ENCODE measurements at places on chromosomes 3 and 15.

- no peak for DNase-seq
These were observed 103.5 kb upstream of the SLC7A14 start for GRCh38 chr3:170689296-170689829.

GRCh38 chr15:75646944-75647364 lies 758 bp upstream of the SNX33 start:
- peak; percentile 24 for DNase-seq

GRCh38 chr15:73865904-73866303 lies 7.5 kb upstream of the TBC1D21 start:
- no peak for DNase-seq

DNA sequence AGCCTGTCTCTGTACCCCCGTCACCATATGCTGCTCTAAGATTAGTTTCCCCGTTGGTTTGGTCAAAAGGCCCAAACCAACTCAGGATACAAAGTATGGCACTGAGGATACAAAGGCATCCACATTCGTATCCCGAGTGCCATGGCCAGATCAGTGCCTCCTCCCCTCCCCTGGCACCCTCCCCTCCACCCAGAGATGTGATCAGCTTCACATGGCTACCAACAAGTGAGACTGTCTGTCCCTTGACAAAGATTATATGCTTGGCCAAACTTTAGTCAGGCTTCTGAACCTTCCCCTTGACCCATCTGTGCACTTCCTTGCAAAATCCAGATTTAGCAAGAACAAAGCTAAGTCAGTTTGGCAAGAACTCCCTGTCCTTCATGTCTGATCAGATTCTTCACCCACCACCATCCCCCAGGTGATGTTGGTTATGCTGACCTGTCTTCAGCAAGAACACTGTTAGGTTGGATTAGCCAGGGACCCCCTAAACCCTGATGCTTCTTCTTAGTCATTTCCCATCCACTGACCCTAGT lies 61.7 kb downstream of the KLF15 start:
- DNase-seq: no peak

DNA sequence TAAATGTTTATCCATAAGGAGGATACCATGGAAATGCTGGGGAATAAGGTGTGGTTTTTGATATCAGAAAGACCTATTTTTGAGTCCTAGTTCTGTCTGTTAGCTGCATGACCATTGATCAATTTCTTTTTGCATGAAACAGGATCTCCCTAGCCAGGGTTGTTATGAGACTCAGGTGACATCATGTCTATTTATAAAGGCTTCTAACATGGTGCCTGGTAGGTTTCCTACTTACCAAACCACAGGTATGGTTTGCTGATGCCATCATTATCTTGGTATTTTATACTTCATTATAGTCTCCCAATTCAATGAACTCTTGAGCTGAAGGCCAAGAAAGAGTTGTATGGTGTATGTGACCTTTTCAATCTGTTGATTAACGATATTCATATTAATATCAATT lies 144.0 kb downstream of the CLSTN2 start:
- no peak for DNase-seq

- no peak for DNase-seq
These were observed 108.3 kb upstream of the FRMD4B start for GRCh38 chr3:69494185-69494584.

DNA sequence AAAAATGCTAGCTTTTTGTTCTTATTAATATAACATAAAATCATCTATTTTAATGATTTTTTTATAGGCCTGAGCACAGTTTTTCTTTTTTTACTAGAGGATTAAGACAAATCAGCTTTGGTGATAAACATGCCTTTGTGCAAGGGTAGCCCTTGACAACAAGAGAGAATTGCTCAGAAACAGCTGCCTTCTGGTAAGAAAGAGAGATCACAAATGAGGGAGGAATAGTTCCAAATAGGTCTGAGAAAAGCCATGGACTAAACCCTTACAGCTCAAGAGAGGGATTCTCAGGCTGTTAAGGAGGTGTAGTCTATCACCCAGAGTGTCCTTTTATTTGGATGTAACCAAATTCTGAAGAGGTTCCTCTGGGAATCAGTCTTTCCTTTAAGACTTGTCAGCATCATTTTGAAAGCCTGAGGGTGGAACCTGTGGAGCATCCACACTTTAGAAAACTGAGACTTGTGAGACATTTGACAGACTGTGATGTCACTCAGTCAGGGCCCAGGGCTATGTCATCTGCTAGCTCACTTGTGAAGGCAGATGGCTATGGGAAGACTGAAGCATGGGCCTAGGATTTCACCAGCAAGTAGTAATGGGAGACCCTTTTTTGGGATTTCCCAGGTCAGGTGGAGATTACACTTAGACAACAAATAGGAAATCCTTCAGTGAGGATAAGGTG lies 102.9 kb upstream of the KCNAB1 start:
- peak; percentile 38 for DNase-seq

- no peak for DNase-seq
These were observed 127.3 kb upstream of the MRPL3 start for GRCh38 chr3:131630097-131630496.

- DNase-seq: no peak
These were observed 322.6 kb downstream of the OCA2 start for GRCh38 chr15:27776501-27776900.

- DNase-seq: no peak
These were observed 40.5 kb downstream of the TRAT1 start for GRCh38 chr3:108862865-108863798.

DNA sequence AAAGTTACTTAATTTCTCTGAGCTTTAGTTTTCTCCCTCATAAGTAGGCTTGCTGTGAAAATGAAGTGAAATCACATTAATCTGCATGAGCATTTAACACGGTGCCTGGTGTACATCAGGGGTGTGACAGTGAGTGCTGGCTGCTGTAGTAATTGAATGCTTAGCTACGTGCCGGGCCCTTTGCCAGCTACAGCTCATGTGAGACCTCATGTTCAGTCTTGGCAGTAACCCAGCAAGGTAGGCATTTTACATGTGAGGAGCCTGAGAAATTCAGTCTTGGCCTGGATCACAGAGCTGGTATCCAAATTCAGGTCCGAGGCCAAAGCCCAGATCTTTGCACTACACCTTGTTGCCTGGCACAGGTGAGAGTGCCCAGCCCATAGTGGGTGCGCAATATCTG lies 9.1 kb downstream of the GHRL start:
- DNase-seq: no peak

- no peak for DNase-seq
These were observed 46.1 kb downstream of the SCAP start for GRCh38 chr3:47429476-47430270.

GRCh38 chr3:105691633-105692032 lies 177.2 kb downstream of the CBLB start:
- DNase-seq: no peak

GRCh38 chr3:87311309-87311708 lies 34.9 kb upstream of the POU1F1 start:
- DNase-seq: no peak

GRCh38 chr3:196159952-196160804 lies 51.0 kb downstream of the ZDHHC19 start:
- peak; percentile 67 for DNase-seq

- no peak for DNase-seq
These were observed 10.7 kb upstream of the CSTA start for GRCh38 chr3:122314228-122314876.

DNA sequence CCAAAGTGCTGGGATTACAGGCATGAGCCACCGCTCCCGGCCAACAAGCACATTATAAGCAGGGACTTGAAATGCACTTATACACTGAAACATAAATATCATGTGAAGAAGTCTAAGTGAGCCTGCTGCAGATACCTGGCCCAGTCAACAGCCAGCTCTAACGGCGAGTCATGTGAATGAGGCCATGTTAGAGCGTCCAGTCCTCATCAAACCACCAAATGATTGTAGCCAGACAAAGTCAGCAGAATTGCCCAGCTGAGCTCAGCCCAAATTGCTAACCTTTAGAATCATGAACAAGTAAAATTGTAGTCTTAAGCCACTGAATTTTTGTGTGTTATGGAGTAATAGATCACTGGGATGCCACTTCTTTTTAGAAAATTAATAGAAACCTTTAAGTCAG lies 37.8 kb upstream of the UACA start:
- no peak for DNase-seq

DNA sequence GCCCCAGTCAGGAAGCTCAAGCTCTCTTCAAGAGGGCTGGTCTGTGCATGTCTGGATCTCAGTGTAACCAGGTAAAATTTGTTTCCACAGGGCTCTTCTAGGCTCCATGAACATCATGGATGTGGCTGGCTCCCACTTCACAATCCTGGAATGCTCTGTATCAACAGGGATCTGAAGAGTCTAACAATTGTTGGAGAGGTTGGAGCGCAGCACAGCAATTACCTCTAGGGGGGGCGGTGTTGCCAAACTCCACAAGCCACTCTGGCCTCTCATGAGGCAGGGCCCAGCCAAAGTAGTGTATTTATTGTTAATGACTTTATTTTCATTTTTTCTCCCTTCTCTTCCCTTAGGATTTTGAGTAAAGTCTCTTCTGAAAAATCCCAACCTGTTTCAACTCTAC lies 6.1 kb upstream of the EIF2B5 start:
- DNase-seq: no peak

DNA sequence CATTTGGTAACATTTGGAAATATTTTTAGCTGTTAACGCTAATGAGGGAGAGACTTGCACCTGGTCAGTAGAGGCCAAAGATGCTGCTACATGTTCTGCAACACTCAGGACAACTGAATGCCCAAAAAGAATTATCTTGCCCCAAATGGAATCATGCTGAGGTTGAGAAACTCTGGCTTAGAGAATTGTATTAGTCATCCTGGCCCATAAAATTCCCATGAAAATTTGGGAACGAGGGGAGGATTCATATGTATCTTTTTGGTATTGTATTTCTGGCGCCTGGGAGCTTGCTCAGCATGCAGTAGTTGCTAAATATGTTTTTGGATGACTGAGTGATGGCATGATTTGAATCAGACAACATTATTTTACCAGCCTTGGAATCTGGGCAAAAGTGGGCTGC lies 59.9 kb downstream of the CHL1 start:
- no peak for DNase-seq

DNA sequence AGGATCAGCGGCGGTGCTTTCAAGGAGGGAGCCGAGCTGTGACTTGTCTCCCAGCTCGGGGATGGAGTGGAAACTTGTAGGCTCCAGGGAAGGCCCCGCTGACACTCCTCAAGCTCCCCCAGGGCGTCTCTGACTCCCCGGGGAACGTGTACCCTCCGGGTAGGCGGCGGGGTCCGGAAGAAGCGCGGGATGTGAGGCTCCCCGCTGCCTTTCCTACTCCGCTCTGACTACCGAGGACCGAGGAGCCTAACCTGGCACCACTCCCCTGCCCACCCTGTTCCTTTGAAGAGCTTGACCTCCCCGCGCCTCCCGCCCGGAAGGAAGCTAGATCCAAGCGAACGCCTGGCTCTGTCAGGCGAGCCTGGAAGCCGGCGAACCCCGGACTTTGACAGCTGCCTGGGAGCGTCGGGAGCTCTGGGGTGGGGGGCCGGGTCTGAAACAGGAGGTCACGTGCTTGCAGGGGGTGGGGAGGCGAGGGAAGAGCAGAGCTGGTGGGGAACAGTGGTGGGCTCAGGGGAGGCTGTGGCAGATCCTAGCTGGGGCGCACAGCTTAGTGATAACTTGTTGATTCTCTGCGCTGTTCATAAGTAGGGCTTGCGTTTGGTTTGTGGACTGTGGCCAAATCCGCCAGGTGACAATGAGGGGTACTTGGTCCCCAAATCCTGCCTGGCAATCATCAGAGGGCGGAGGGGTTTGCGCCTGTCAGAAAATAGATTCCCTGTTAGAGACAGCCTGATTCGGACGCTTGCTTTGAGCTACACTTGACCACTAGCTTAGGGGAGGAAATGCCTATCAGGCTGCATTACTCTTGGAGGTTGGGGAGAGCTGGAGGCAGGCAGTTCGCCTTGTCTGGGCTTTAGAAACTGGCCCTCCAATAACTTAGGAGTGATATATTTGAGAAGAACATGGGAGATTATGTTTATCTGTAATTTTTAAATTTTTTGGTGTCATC lies 1.2 kb downstream of the CLSTN2 start:
- DNase-seq: peak; percentile 21

DNA sequence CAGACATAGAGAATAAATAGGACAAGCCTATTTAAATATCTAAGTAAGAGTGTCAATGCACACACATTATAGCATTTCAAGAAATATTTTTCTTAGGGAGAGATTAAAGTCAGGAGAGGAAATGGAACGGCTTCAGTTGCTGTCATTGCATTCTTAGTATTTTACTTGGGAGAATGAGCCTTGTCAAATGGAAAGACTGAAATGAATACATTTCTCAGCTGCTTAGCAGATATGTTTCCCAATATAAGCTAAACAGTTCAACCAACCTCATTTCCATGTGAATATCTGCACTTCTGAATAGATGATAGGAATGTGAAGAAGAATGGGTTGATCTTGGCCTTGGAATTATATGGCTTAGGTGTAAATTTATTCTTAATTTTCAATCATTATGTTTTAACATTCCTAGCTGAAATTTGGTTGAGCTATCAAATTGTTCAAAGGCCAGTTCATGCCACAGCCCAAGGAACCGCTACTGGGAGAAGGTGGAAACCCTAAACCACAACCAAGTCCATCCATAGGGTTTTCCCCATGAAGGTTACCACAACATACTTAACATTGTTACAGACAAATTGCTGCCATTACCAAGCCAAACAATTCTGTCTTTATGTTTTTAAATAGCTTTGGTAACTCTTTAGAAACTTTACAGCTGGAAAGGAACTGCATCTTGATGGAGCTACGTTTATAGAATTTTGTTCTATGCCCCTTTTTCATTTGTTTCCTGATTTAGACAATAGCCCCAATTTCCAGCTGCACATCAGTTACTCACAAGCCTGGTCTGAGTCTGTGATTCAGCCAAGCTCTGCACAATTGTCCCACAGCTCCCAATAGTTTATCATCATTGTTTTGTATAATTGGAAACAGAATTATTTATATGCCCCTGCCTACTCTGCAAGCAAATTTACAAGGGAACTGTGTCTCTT lies 459.6 kb downstream of the MECOM start:
- no peak for DNase-seq

DNA sequence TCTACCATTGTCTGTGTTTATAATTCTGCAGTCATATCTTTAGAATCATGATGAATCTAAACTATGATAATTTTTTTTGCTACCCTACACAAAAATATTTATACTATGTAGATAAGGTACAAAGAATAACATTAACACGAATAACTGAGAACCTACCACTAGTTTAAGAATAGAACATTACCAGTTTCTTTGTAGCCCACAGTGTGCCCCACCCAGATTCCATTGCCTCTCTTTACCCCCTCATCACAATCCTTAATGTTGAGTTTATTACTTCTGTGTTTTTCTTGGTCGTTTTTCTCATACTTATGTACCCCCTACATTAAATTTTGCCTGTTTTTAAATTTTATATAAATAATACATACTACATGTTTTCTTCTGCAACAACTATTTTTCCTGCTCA lies 140.5 kb downstream of the BBX start:
- no peak for DNase-seq
